Smooth muscle cell of bladder (primary cell): ENCODE measurements at places on chromosomes 7 and 10. TPM values are rescaled to one million over a fixed set of nuclear protein-coding genes. Genes with fewer than 3 reads are reported as not detected.

WBP1L gene
- total RNA-seq: 35.0 and 65.5 TPM in 2 replicates

CYP3A4 gene
- not detected in 2 replicates for total RNA-seq

SLC13A1 gene
- total RNA-seq: not detected in 2 replicates

GHRHR gene
- total RNA-seq: not detected in 2 replicates

MORN4 gene
- 5.5 and 8.8 TPM in 2 replicates for total RNA-seq

CTAGE4 gene
- 0.14 and 0.28 TPM in 2 replicates for total RNA-seq

CTTNBP2 gene
- 0.28 and 2.3 TPM in 2 replicates for total RNA-seq

CPN1 gene
- total RNA-seq: not detected in 2 replicates

PON1 gene
- total RNA-seq: not detected in 2 replicates

XPNPEP1 gene
- 149 and 184 TPM in 2 replicates for total RNA-seq

TSPAN33 gene
- 0.65 and 1.3 TPM in 2 replicates for total RNA-seq

HMX2 gene
- total RNA-seq: not detected in 2 replicates

ZNF239 gene
- 5.3 and 6.8 TPM in 2 replicates for total RNA-seq

CHAT gene
- total RNA-seq: not detected in 2 replicates

FAM221A gene
- total RNA-seq: 0.65 and 1.7 TPM in 2 replicates

CFAP69 gene
- 7.7 and 10.4 TPM in 2 replicates for total RNA-seq

OLAH gene
- total RNA-seq: under 0.01 and 0.09 TPM in 2 replicates

ACTL6B gene
- total RNA-seq: not detected in 2 replicates

DHTKD1 gene
- total RNA-seq: 20.5 and 30.4 TPM in 2 replicates

ASAH2 gene
- total RNA-seq: 0.74 and 1.00 TPM in 2 replicates

SPDYE1 gene
- total RNA-seq: not detected in 2 replicates

HOXA2 gene
- total RNA-seq: 0.18 and 0.28 TPM in 2 replicates
